Ovary (tissue), 10 donors: ENCODE measurements at places on chromosomes 4 and X. TPM values are rescaled to one million over a fixed set of nuclear protein-coding genes. Genes with fewer than 3 reads are reported as not detected.

The ARMCX4 gene
- total RNA-seq: 34.4 TPM

The STK26 gene
- total RNA-seq: 11.6 TPM

The RHOXF2 gene
- not detected for total RNA-seq

The CCDC158 gene
- total RNA-seq: 0.13 TPM

The FRMD7 gene
- not detected for total RNA-seq

The EVC gene
- total RNA-seq: 50.9 TPM

The MAMLD1 gene
- 7.1 TPM for total RNA-seq

The FGF2 gene
- 31.7 TPM for total RNA-seq

The AMTN gene
- not detected for total RNA-seq

The TMEM271 gene
- not detected for total RNA-seq

The VCX2 gene
- total RNA-seq: not detected

The ARMCX5 gene
- 11.9 TPM for total RNA-seq

The PABPC1L2A gene
- total RNA-seq: not detected

The TRIM2 gene
- 44.4 TPM for total RNA-seq

The NLGN3 gene
- total RNA-seq: 2.1 TPM

The REPS2 gene
- 12.5 TPM for total RNA-seq

The SH2D1A gene
- total RNA-seq: not detected

The NEUROG2 gene
- not detected for total RNA-seq

GRCh38 chr4:54513741-54514140 lies 144.0 kb upstream of the KIT start:
- no peak for DNase-seq

DNA sequence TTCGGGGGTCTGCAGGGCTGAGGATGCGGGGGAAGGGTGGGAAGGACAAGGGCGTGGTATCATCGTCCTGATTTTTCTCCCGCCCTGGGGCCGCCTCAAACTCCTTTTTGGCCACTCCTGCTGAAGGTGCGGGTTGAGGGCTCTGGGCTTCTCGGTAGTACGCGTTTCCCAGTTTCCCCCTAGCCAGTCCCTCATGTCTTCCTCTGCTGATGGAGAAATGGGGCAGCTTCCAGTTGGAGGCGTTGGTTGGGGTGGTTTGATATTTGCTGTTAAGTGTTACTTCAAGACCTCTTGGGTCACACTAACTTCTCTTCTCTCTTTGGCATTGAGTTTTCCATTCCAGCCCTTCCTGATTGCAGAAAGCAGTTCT lies 482 bp downstream of the GSTCD start:
- no peak for DNase-seq

DNA sequence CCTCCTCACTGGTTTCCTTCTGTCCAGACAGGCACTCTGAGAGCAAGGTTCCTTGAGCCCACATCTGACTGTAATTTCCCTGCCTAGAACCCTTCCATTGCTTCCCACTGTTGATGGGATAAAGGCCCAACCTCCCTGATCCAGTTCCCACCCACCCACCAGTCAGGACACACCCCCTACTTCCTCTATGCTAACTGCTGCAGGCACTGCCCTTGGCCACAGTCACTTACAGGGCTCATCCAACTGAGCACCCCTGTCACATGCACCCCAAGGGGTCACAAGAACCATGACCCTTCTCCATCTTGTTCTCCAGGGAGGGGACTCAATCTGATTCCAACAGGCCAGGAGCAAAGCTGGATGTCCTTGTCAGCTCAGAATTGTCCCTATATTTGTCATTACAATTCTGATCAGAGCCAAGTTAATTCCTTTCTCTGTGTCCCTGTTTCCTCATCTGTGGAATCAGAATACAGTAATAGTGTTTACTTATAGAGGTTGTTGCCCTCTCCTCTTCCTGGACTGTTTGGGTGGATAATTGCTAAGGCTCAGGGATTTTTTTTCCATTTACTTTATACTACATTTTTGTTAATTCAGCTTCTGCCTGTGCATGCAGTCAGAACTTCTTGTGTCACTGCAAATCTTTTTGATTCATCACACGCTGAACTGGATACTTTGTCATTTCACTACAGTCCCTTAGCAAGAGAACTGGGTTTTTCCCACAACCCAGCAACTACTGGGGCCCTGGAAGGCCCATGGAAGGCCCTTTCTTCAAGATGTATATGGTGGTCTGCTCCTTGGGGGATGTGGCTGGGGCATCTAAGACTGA lies 105.6 kb upstream of the MAMLD1 start:
- no peak for DNase-seq

- DNase-seq: no peak
These were observed 240.2 kb upstream of the ADAMTS3 start for GRCh38 chr4:72809208-72809607.

DNA sequence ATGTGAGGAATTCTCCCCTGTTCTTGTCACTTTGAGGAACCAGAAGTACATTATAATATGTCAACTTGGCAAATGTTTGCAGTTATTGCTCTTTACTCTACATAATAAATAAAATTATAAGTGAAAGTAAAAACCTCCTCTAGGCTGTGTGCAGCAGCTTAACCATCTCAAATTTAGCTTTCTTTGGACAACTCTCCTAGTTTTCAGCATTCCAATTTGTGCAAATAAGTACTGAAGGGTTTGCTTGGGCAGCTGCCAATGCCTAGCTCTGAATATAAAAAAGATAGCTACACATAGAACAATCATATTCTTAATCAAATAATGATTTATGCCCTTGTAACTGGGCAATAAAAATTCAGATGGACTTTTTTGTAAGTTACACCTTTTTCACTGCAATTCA lies 82.5 kb downstream of the GASK1B start:
- peak; percentile 40 for DNase-seq

GRCh38 chrX:19882066-19882775 lies 5.2 kb downstream of the SH3KBP1 start:
- DNase-seq: no peak

- no peak for DNase-seq
These were observed 61.8 kb downstream of the MAGED1 start for GRCh38 chrX:51955200-51955599.

GRCh38 chr4:180832073-180832472 lies 1411.1 kb upstream of the TENM3 start:
- no peak for DNase-seq

GRCh38 chr4:128009428-128009827 lies 44.2 kb downstream of the ABHD18 start:
- no peak for DNase-seq

GRCh38 chrX:13169684-13170083 lies 125.3 kb upstream of the FAM9C start:
- DNase-seq: no peak

- no peak for DNase-seq
These were observed 17.4 kb upstream of the MAP3K15 start for GRCh38 chrX:19532709-19533108.

DNA sequence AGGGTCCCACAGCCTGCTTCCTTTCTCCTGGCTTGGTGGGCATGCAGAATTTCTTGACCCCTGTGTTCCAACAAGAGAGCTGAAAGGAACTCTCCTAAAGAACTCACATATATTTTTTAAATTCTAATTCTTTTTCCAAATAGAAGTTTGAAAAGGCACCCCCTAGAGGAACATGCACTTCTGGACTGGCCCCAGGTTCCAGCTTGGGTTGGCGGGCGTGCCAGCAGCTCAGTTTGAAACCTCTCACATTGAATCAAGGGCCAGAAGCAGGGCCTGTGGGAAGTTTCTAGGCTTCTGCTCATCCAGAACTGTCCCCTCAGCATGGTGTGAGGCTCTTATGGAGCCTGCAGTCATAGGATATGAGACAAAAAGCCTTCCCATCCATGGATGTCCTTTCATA lies 132.6 kb downstream of the ATG4A start:
- no peak for DNase-seq

- DNase-seq: no peak
These were observed 3.9 kb upstream of the OCIAD2 start for GRCh38 chr4:48910511-48910910.

DNA sequence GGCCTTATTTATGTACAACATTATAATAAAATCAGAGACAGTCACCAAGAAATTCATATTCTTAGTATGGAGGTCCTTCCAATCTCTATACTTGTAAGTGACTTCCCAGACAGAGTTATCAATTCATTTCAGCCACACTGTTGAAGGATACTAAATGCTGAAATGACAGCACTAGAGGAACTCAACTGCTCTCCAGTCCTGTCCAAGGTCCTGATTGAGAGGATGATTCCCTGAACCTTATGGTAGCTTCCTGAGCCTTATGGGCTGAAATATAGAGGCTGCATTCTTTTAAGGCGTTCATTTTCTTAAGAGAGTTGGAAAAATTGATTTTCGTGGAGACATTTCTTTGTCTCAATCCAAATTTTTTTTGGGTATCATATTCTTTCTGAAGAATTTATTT lies 205.9 kb downstream of the TLL1 start:
- DNase-seq: no peak

DNA sequence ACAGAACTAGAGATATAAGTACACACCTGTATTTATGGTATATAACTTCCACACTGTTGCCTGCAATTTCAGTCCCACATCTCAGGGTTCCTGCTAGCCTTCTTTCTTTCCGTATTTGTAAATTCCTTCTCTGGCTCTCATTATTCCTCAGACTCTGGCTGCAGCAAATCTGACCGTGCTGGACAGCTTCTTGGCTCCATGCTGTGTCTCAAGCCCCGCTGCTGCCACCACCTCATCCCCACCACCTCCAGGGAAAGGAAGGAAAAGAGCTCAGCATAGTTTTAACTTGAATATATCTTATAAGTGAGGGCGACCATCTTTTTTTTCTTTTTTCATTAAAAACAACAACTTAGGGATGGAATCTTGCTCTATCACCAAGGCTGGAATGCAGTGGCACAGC lies 155.6 kb upstream of the CXCL13 start:
- no peak for DNase-seq

DNA sequence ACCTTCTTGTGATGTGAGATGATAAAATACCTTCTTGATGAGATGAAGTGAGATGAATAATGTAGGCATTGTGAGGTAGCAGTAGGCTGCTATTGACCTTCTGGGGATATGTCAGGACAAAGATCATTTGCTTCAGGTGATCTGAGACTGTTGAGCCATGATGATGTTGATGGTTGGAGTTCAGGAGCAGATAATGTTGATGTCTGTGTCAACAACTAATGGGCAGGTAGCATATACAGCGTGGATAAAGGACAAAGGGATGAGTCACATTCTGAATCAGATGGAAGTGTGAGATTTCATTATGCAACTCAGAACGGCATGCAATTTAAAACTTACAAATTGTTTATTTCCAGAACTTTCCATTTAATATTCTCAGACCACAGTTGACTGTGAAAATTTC lies 57.3 kb downstream of the RAP1GDS1 start:
- no peak for DNase-seq

DNA sequence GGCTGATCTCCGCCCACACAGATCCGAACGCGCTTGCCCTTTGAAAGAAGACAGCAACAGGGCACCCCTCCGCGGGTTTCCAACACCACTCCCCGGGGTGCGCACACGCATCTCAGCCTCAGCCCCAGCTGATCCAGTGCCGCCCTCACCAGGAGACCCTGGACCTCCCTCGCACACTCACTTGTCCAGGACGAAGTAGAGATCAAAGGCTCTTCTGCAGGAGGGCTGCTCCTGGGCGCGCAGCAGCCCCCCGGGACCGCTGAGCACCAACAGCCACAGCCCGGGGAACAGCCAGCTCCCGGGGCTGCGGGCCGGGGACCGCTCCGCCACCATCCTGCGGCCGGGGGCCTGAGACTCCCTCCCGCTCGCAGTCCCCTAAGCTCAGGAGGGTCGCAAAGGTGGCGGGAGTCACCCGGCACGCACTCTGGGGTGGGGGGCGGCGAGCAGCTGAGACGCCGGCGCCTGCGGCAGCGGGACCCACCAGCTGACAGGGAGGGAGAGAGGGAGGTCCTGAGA lies 743 bp downstream of the ANTXR2 start:
- peak; percentile 79 for DNase-seq

- DNase-seq: no peak
These were observed 12.9 kb upstream of the WDR19 start for GRCh38 chr4:39169426-39169825.

DNA sequence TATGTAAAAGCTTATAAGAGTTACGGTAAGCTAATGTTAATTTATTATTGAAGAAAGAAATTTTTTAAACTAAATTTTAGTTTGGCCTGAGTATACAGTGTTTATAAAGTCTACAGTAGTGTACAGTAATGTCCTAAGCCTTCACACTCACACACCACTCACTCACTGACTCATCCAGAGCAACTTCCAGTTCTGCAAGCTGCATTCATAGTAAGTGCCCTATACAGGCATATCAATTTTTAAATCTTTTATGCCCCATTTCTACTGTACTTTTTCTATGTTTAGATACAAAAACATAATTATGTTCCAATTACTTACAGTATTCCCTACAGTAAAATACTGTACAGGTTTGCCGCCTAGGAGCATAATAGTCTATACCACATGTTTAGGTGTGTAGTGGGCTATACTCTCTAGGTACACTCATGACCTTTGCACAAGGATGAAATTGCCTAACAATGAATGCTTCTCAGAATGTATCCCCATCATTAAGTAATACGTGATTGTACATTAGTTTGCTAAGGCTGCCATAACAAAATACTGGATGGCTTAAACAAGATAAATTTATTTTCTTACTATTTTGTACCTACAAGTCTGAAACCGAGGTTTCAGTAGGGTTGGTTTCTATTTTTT lies 333.8 kb upstream of the PCDH7 start:
- DNase-seq: no peak

DNA sequence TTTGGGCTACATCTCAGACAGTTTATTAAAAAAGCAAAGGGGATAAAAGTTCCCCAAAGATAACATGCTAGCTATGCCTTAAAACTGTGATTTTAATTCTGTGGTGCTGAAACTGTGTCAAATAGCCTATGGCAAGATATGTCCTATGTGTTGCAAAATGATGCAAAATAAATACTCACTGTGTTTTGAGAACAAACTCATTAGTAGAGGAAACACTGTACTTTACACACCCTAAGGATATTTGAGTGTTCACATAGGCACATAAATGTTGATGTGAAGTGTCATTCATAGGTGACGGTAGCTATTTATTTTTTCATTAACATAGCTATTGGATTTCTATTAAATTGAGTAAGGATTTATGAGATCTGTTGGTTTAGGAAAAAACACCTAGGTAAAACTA lies 351.9 kb downstream of the FAT4 start:
- no peak for DNase-seq

GRCh38 chr4:90130076-90130475 lies 2.9 kb downstream of the CCSER1 start:
- no peak for DNase-seq

DNA sequence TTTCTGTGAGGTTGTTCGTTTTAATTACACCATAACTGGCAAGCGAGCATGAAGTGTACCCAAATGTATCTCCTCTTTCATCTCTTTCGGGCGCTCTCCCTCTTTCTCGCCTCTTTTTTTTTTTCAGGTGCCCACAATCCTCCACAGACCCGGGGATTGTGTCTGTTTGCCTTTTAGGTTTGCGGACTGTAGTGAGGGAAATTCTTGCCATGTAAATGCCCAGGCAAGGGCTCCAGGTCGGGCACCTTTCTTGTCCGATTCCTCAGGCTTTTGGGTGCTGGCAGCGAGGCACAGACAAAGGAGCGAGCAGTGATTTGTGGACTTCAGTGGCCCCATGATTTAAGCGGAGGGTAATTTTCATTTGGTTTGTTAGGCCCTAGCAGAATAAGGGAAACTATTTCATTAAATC lies 1.1 kb upstream of the PHOX2B start:
- DNase-seq: no peak

- no peak for DNase-seq
These were observed 141.1 kb downstream of the AFF1 start for GRCh38 chr4:87075876-87076275.
